ENCODE measurements at places on chromosomes 1 and 21.

- DNase-seq: no peak
Observed at GRCh38 chr1:18878538-18879214, 19.2 kb upstream of the TAS1R2 start.

GRCh38 chr1:44144962-44145756 is 3.7 kb upstream of the KLF18 start:
- DNase-seq: no peak

- no peak for DNase-seq
Observed at GRCh38 chr1:187624812-187625545, 796.2 kb downstream of the PLA2G4A start.

DNA sequence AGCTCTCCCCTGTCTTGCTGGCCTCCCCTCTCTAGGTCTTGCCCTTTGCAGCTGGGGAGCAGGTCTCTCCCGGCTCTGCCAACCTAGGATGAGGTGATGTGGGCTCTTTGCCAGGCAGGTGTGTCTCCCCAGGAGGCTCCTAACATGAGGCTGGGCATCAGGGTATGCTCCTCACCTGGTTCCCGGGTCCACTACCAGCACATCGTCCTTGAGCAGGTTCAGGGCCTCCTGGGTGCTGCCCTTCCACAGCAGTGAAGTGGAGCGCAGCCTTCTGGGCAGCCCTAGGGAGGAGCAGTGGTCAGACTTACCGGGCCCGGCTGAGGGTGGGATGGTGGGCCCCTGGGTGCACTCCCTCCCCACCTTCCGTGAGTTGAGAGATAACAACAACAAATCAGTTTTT is 17.5 kb downstream of the LACTBL1 start:
- no peak for DNase-seq

- DNase-seq: no peak
Observed at GRCh38 chr21:45283035-45283610, 4.6 kb downstream of the POFUT2 start.

- DNase-seq: no peak
Observed at GRCh38 chr1:9243066-9243739, 8.6 kb downstream of the H6PD start.

DNA sequence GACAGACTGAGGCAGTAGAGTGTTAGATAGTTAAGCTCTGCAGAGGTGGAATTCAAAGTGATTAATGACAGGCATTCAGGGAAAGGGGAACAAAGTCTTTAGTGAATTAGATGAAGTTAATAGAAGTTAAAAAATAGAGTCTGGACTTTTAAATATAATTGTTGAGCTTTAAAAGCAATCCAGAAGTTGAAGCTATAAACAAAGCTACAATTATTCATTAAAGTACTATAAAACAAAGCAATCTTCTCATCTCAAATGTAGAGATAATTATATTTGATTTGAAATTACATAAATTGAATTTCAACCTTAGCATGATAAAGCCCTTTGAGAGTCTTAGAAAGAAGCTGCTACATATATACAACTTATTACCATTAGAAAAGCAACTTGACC is 710.6 kb downstream of the MRPL39 start:
- no peak for DNase-seq

GRCh38 chr1:157799996-157800395 is 19.9 kb downstream of the FCRL1 start:
- DNase-seq: no peak

DNA sequence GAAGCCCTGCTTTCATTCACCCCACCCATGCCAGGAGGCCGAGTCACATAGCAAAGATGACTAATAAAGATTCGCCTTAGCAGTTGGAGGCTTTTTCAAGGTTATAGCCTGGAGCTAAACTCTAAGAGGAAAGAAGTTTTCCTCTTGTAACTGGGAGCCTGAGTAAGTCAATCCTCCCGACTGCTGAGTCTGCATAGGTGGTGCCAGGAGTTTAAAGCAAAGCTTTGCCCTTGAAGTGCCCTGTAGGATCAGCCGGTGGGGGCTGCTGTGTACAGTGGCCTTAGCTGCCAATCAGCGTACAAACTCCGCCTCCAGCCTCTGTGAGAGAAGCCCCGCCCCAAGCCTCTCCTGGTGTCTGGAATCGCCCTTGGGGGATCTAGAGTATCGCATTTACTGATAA is 147.5 kb upstream of the SPATA6 start:
- peak; percentile 77 for DNase-seq

DNA sequence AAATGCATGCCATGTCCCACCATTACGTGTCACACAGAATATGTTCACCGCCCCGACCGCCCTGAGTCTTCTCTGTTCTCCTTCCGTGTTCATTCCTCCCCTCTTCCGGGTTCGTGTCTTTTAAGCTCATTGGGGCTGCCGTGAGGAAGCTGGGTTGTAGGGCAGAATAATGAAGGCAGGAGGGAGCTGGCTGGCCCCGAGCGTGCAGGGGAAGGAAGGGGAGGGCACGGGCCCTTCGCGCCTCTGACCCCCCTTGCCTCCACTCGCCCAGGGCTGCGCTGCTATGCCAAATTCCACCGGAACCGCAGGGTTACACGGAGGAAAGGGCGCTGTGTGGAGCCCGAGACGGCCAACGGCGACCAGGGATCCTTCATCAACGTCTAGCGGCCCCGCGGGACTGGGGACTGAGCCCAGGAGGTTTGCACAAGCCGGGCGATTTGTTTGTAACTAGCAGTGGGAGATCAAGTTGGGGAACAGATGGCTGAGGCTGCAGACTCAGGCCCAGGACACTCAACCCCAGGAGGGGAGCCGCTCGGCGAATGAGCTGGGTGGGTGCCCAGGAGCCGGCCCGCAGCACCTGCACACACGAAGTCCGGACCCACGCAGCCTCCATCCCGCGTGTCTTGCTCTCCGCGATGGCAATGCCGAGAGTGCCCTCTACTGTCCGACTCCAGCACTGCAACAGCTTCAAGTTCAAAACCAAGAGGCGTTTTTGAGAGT is 16.5 kb upstream of the AGTRAP start:
- DNase-seq: no peak

DNA sequence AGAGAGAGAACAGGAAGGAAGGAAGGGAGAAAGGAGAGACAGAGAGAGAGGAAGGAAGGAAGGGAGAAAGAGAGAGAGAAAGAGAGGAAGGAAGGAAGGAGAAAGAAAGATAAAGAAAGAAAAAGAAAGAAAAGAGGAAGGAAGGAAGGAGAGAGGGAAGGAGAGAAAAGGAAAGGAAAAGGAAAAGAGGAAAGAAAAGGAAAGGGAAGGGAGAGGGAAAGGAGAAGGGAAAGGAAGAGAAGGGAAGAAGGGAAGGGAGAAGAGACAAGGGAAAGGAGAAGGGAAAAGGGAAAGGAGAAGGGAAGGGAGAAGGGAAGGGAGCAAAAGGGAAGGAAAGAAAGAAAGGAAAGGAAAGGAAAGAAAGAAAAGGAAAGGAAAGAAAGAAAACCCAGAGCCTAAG is 404.6 kb downstream of the DISC1 start:
- DNase-seq: no peak

GRCh38 chr1:83671586-83671985 is 327.3 kb downstream of the TTLL7 start:
- no peak for DNase-seq

DNA sequence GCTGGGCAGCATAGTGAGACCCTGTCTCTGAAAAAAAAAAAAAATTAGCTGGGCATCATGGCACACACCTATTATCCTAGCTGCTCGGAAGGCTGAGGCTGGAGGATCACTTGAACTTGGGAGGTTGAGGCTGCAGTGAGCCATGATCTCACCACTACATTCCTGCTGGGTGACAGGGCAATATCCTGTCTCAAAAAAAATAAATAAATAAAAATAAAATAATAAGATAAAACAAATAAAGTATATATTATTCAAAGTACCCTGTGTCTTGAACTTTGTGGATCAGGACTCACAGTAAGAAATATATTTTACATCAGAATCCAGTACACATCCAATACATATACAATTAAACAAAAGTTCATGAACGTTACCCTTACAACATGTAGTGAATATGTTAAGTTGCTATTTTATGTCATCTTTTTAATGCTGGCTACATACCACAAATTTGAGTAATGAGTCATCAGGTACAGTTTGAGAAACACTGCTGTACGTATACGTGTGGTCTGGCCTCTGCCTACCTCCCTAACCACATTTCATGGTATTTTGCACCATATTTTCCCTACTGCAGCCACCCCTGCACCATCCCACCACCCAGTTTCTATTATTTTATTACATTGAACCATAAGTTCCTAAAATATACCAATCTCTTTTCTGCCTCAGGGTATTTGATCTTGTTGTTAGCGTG is 4.4 kb downstream of the NME7 start:
- DNase-seq: peak; percentile 47

- DNase-seq: no peak
Observed at GRCh38 chr1:1084372-1085170, 10.5 kb upstream of the RNF223 start.

DNA sequence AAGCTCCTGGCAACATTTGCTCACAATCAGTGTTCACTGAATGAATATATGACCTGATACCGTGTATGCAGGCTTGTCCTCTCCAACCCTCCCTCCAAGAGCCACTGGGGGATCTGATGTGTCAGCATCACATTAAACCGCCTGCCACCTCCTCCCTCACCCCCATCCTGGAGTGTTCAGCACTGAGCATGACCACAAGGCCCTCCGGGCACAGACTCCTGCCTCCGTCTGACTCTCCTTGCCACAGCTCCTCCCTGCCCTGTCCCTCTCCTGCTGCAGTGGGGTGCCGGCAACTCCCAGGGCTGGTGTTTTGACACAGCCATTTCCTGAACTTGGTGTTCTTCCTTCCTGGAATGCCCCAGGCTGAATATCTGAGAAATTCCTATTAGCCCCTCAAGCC is 136.7 kb downstream of the FCRL5 start:
- DNase-seq: no peak

- DNase-seq: no peak
Observed at GRCh38 chr1:182634306-182635072, 30.3 kb upstream of the RGS16 start.

DNA sequence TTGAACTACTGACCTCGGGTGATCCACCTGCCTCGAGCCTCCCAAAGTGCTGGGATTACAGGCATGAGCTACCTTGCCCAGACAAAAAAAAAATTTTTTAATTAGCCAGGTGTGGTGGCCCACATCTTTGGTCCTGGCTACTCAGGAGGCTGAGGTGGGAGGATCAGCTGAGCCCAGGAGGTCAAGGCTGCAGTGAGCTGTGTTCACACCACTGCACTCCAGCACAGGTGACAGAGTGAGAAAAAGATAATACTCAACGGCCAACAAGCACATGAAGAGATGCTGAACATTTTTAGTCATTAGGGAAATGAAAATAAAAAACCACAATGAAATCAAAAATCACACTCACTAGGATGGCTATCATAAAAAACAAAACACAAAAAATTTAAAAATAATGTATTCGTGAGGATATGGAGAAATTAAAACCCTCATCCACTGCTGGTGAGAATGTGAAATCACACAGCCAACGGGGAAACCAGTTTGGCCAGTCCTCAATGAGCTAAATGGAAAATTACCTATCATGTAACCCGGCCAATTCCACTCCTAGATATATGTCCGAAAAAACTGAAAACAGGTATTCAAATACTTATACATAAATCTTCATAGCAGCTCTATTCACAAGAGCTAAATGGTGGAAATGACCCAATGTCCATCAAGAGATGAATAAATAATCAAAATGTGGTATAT is 41.2 kb downstream of the ENAH start:
- DNase-seq: no peak

GRCh38 chr1:209875515-209875914 is 47.7 kb downstream of the UTP25 start:
- no peak for DNase-seq

DNA sequence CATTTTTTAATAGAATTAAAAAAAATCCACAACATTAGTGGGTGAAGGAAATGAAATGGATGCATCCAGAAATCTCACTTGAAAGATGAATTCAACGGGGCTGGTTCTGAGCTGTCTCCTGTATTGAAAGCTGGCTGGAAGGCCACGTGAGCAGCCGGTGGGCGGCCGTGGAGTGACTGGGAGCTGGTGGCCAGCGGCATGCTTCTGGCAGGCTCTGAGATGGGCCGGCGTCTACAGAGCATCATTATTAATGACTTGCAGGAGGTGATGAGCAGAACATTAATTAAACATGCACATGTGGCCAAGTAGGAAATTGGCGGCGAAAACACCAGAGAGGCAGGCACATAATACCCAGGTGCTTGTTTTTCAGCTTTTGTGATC is 115.6 kb upstream of the LMO4 start:
- no peak for DNase-seq

GRCh38 chr1:119674835-119675289 is 26.8 kb upstream of the ZNF697 start:
- DNase-seq: no peak

- DNase-seq: no peak
Observed at GRCh38 chr1:17653276-17653675, 101.9 kb upstream of the ACTL8 start.

- no peak for DNase-seq
Observed at GRCh38 chr1:238767321-238767720, 619.0 kb upstream of the CHRM3 start.

- DNase-seq: no peak
Observed at GRCh38 chr21:23725576-23725975, 1881.7 kb downstream of the MRPL39 start.

GRCh38 chr21:38985568-38986378 is 180.0 kb downstream of the ETS2 start:
- DNase-seq: peak; percentile 21

DNA sequence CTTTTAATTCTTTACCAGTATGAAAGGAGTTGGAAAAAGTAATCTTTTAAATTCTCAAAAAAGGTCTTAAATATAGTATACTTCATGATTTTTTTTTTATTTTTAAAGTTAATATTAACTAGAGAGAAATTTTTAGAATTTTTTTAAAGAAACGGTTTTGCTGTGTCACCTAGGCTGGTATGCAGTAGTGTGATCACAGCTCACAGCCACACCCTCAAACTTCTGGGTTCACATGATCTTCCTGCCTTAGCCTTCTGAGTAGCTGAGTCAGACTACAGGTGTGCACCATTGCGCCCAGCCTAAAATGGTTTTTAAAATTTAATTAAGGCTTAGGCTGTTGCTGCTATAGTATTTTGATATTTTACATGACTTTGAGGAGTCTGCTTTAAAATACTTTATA is 52.4 kb downstream of the TLCD4 start:
- DNase-seq: no peak

DNA sequence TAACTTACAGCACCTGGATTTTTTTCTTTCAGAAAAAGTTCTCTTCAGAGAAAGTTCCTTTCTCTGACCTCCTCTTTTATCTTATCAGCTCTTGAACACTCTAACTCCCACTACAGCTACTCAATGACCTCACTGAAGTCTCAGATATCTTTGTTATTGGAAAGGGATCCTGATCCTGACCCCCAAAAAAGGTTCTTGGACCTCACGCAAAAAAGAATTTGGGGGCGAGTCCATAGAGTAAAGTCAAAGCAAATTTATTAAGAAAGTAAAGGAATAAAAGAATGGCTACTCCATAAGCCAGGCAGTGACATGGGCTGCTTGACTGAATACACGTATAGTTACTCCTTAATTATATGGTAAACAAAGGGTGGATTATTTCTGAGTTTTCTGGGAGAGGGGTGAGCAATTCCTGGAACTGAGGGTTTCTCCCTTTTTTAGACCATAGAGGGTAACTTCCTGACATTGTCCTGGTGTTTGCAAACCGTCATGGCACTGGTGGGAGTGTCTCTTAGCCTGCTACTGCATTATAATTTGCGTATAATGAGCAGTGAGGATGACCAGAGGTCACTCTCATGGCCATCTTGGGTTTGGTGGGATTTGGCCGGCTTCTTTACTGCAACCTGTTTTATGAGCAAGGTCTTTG is 44.2 kb downstream of the WDR64 start:
- DNase-seq: no peak

Data from COLO829 (cell line).